ENCODE measurements at places on chromosomes 4 and X.

- DNase-seq, result peak; percentile 40
These were observed 136.4 kb downstream of the MAPK10 start for GRCh38 chr4:86223472-86223871.

DNA sequence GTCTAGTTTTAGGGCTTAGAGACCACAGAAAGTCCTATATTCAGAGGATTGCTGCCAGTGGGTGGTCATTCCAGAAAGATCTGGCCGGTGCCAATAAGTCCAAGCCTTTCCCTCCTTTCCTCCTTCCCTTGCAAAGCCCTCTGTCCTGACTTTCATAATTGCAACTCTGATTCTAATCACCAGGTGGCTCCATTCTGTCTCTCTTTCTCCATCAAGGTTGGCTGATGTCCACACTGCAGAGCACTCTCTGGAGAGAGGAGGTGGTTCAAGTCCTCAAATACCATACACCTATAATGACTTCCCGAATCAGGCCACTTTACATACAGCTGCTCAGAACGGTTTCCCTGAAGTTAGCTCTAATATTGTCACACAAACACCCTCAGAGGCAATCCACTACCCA lies 22.4 kb upstream of the ARMCX4 start:
- peak; percentile 13 for DNase-seq

DNA sequence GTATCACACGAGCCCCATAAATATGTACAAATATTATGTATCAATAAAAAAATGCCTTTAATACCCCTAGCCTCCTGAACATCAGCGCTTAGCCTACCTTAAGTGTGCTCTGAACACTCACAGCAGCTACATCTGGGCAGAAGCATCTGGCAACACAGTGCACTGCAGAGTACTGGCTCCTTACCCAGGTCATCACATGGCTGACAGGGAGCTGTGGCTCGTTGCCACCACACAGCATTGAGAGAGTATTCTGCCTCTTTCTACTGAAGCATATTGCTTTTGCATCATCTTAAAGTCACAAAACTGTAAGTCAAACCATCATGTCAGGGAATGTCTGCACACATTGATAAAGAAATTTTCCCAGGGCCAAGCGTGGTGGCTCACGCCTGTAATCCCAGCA lies 55.2 kb downstream of the TRIML1 start:
- no peak for DNase-seq

DNA sequence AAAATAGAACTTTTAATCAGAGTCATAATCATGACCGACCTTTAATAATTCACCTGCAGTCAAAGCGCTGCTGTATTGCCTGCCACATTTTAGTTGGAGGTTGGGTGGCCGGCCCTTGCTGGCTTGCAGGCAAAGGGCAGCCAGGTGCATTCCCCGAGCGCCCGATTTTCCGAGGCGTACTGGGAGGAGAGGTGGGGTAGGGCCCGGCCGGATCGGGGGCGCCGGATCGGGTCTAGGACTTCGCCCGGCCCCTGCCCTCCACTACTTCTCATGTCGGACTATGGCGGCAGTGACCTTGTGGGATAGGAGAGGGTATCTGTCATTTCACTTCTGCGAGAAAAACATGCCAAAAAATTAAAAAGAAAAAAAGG lies 2.5 kb upstream of the RS1 start:
- DNase-seq, result no peak

GRCh38 chr4:116064331-116064730 lies 950.9 kb upstream of the NDST4 start:
- no peak for DNase-seq

- DNase-seq, result no peak
These were observed at the start of gene GPC3 for GRCh38 chrX:133985164-133985966. GPC3 (minus strand) TSS chrX:133985594.

GRCh38 chrX:69605521-69605920 lies 10.4 kb upstream of the EDA start:
- no peak for DNase-seq

GRCh38 chr4:64158648-64159326 lies 250.5 kb downstream of the TECRL start:
- DNase-seq, result peak; percentile 15

DNA sequence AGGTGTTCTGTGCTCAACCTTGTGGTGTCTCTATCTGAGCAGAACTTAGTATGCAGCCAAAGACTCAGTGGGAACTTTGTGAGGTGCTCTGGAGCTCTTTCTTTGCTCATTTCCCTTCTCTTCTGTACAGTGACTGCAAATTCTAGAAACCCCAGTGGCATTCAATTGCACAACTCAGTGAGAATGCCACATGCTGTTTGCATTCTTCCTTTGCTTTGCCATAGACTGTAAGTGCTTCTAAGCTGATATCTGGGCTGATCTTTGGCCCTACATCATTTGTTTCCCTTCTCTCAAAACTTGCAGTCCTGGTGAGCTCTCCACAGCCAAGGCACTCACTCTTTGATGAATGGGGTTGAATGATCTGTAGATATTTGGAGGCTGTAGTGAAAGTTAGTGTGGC lies 7.0 kb downstream of the PNMA3 start:
- peak; percentile 2 for DNase-seq

DNA sequence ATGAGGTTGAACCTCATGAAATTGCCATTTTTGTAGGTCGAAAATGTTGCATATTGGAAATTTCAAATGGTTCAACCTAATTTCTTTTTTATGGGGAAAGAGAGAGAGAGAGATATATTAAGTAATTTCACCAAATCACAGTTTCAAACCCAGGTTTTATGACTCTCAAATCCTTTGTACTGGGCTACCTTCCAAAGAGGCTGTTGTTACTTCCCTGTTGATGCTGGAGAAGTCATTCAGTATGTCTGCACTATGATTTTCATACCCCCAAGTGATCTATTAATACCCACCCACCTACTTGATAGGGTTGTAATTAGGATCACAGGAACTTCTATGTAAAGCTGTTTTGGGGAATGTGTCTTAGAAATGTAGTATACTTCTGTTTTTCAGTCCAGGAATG lies 109.9 kb downstream of the ZNF330 start:
- DNase-seq, result no peak

- DNase-seq, result no peak
These were observed 11.8 kb downstream of the AMBN start for GRCh38 chr4:70603856-70604255.

DNA sequence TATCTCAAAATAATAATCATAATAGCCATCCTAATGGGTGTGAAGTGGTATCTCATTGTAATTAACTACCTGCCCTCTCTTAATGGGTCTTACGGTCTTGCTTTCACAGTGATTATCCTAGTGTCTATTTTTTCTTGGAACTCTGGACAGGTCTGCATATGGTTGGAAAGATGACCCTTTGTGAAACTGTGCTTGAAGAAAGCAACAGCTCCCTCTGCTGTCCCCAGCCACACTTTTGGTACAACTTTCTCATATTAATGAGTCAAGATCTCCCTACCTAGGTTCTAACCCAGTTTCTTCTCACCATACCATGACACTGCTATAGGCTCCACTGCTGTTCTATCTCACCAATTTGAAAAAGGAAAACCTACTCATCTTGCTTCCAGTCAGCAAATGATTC lies 2.4 kb downstream of the TFDP3 start:
- DNase-seq, result peak; percentile 0

DNA sequence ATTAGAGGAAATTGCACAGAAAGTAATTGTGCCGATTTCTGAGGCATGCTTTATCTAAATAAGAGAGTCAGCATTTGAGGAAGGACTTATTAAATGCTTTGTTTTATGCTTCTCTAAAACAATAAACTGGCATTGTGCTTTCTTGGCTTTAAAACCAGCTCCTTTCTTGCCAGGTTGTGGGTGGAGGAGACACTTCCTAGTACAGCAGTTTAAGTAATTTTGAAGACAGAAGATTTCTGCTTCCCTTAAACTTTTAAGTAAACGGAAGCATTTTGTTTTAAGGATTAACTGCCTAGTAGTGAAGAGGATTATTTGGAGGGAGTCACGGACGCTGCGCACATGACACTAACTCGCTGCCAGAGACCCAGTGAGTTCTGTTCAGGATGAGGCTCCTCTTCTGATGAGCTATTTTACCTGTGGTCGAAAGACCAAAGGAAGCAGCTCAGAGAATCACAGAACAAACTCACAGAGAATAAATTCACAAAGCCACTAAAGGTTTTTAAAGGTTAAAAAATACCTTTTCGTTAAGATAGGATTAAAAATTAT lies 169.5 kb downstream of the TLL1 start:
- DNase-seq, result peak; percentile 1

- DNase-seq, result peak; percentile 0
These were observed 15.5 kb upstream of the CYLC1 start for GRCh38 chrX:83845397-83845796.

DNA sequence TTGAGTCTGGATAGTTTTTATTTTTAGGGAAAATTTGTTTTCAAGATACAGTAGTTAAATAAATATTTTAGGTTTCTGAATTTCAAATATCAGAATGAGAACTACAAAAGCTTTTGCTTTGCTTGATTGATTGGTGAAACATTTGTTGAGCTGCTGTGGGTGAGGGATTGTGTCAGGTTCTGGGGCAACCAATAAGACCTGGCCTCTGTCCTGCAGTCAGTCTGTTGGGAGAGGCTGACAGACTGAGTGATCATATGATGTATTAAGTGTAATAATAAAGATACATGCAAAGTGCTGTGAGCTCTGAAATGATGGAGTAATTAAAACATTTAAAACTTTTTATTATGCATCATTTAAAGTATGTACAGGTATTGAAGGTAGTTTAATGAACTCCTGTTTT lies 9.6 kb downstream of the KDM6A start:
- no peak for DNase-seq

DNA sequence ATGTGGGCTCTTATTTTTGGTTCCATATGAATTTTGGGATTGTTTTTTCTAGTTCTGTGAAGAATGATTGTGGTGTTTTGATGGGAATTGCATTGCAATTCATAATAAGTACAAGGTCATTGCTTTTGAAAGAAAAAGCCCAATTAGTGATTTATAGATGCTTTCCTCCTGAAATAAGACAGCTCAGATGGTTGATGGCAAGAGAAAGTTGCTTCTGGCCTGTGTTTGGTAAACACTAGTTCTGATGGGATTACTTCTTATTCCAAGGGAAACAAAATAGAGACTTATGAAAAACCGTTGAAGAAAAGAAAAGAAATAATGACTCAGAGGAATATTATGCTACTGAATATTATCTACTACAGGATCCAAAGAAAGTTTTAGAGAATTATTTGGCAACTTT lies 144.9 kb downstream of the SPANXA1 start:
- DNase-seq, result no peak

- DNase-seq, result peak; percentile 11
These were observed 7.8 kb downstream of the ARAF start for GRCh38 chrX:47568656-47569295.

- DNase-seq, result peak; percentile 54
These were observed 83.4 kb downstream of the TMEM164 start for GRCh38 chrX:110086162-110086915.

DNA sequence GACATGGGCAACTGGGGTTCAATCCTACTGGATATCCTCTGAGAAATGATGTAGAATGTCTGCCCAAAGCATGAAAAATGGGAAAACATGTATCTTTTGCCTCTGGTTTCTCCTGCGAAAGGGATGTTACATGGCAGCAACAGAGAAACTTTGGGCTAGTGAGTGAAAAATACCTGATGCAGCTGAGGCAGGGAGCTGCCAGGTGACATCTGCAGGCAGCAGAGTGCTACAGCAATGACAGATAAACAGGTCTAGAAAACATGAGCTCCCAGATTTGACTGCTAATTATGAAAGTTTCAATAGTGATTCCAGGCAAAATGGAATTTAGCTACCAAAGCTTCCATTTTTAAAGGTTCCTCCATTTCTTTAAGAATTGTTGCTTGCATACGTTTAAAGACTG lies 4.8 kb upstream of the CXCL1 start:
- DNase-seq, result no peak

- peak; percentile 31 for DNase-seq
These were observed 69.6 kb upstream of the C4orf50 start for GRCh38 chr4:6087669-6088341.

DNA sequence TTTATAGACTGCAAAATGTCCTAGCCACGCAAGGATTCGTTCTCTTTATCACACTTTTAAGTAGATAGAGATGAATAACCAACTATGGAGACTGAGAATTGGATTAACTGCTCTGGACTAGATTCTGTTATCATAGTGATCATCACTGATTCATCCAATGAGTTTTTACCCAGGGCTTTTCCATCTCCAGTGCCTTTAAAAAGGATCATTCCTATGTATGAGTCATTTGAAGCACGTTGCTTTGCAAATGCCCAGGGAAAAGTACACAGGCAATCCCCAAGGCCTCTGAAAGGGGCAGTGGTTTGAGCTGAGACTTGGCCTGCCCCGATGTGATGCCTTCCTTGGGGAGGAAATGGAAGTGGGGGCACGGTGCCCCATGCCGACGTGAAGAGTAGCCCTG lies 122.7 kb upstream of the PSAPL1 start:
- peak; percentile 91 for DNase-seq

DNA sequence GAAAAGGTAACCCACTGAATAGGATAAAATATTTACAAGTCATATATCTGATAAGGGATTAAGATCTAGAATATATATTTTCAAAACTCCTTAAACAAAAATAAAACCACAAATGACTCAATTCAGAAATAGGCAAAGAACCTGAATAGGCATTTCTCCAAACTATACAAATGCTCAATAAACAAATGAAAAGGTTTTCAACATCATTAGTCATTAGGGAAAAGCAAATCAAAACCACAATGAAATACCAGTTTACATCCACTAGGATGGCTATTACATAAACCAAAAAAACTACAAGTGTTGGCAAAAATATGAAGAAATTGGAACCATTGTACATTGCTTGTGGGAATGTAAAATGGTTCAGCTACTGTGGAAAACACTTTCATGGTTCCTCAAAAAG lies 167.0 kb upstream of the GALNT7 start:
- DNase-seq, result peak; percentile 43

- DNase-seq, result peak; percentile 84
These were observed 139.6 kb downstream of the SOWAHB start for GRCh38 chr4:76758290-76758882.

DNA sequence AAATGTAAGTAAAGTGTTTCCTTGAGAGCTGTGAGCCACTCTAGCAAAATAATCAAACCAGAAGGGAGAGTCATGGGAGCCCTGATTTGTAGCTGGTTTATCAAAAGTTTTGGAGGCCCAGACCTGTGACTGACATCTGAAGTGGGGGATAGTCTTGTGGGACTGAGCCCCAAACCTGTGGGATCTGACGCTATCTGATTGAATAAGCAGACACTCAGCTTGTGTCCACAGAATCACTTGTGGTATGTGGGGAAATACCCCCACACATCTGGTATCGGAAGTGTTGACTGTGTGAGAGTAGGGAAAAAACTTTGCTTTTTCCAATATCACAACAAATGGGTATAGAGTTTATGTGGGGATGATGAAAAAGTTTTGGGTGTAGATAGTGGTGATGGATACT lies 35.4 kb downstream of the FUNDC1 start:
- no peak for DNase-seq

- DNase-seq, result no peak
These were observed 609.5 kb upstream of the FAM241A start for GRCh38 chr4:111535792-111536191.

GRCh38 chrX:154398668-154399526 lies 720 bp downstream of the RPL10 start:
- DNase-seq, result peak; percentile 66

- DNase-seq, result no peak
These were observed 92.0 kb upstream of the BMPR1B start for GRCh38 chr4:94665500-94666404.

GRCh38 chrX:122555925-122556324 lies 628.2 kb upstream of the GRIA3 start:
- DNase-seq, result no peak

Measured in EL (cell line).